ENCODE measurements at places on chromosomes 3 and 15. TPM values are rescaled to one million over a fixed set of nuclear protein-coding genes. Genes with fewer than 3 reads are reported as not detected.

OXNAD1 gene
- total RNA-seq, result 38.8 TPM

GRCh38 chr15:35880896-35881295 lies 334.9 kb upstream of the DPH6 start:
- DNase-seq, result no peak

GRCh38 chr3:32842531-32842931 lies 24.7 kb downstream of the TRIM71 start:
- DNase-seq, result no peak

DNA sequence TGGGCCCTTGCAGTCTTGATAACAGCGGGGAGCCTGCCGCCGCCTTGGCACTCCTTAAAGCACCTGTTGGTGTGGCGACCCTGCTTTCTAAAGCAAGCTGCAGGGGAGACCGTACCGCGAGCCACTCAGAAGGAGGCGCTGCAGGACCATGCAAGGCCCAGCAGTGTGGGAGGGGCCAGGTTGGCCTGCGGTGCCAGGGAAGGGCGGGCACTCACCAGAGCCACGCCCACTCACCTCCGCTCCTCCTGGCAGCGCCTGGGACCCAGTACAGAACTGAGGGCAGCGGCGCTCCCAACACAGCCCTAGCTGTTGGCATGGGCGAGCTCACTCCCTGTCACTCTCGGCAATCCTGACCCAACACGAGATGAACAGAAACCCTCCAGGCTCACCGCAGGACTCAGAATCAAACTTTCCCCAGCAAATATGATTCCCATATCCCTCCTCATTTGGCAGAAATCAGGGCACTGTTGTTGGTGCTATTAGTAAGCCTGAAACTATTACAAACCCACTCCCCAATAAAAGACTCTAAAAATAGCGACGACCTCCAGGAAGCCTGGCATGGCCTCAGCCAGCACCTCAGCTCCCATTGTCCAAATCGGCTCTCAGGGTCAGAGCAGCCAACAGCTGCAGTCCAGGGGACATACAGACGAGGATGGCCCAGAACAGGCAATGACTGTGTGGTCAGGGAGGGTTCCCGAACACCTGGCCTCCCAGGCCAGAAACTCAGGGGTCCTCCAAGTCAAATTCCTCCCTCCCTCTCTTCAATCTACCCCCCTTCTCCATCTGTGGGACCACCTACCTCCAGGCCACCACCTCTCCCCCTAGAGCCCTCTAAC lies 77.2 kb downstream of the TBC1D2B start:
- DNase-seq, result peak; percentile 88

DNA sequence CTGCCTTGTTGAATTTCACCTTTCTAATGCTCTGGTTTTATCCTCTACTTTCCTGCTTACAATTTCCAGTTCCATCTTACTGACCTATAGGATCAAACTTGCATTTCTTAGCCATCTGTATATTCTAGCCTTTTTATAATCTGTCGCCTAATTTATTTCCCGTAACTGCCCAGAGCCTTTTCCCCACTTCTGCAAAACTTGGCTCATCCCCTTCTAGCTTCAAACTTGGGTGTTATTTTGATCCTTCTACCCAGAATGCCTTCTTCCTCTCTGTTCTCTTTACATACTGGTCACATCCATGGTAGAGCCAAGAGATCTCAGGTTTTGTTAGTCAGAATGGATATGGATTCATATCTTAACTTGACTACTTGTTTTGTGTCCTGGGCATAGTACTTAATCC lies 2.6 kb downstream of the SACM1L start:
- DNase-seq, result no peak

- DNase-seq, result no peak
These were observed 25.2 kb downstream of the PIGB start for GRCh38 chr15:55344206-55344605.

GRCh38 chr3:111963424-111963823 lies 15.4 kb upstream of the ABHD10 start:
- no peak for DNase-seq

CA12 gene
- total RNA-seq, result 0.58 TPM

DNA sequence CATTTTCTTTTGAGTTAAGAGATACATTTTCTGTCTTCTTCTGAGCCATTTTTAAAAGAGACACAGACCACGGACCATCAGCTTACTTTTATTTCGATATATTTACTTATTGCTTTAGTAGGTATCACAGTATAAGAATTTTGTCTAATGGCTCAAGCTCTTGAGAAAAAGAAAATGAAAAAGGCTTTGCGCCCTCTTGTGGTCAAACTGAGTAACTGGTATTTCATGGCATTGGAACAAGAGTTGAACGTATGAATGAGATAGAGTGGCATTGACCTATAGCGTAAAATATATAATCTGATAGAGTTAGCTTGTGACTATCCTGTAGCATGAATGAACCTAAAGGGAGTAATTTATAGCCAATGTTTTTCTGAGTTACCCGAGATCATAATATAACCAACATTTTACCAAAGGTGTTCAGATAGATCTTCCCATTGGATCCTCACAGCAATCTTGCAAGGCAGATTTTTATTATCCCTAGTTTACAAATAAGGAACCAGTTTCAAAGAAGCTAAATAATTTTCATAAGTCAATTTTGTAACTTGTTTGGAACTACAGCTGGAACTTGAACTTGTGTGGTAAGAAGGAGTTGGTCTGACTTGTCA lies 154.6 kb downstream of the POLR2M start:
- peak; percentile 33 for DNase-seq
